NCI-H1105 treated with DMSO at 0.1 percent for 48 hours (cell line): ENCODE measurements at places on chromosomes 5 and 9.

- no peak for DNase-seq
Measured at GRCh38 chr5:127957183-127957582, 126.4 kb upstream of the SLC12A2 start.

DNA sequence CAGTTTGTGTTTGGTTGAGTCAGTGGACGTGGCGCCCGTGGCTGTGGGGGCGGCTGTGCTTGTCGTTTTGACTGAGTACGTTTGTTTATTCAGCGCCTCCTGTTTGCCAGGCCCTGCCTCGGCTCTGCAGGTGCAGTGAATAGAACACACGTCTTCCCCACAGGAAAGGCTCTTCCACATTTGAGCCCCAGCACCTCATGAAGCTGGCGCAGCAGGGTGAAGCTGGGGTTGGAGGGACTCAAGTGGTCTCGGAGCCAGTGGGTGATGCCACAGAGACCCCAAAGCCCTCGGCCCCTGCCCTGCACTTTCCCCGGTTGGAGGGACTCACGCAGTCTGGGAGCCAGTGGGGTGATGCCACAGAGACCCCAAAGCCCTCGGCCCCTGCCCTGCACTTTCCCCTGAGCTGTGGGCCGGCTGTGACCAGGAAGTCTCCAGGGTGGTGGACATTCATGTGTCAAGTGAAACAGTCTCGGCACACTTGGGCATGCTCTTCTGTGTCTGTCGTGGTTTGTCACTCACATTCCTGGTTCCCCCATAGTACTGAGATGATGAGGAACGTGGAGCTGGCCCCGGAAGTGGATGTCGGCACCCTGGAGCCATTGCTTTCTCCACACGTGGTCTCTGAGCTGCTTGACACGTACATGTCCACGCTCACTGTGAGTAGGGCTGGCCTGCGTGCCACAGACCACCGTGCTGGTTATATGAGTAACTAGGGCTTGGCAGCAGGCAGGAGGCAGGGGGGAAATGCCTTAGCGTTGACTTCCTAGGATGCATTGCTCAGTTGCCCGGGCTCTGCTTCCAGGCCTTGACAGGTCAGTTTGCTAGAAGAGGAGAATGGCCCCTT, 13.6 kb downstream of the EXOC3 start:
- no peak for DNase-seq

GRCh38 chr9:71162126-71162525, 40.7 kb upstream of the TRPM3 start:
- no peak for DNase-seq

DNA sequence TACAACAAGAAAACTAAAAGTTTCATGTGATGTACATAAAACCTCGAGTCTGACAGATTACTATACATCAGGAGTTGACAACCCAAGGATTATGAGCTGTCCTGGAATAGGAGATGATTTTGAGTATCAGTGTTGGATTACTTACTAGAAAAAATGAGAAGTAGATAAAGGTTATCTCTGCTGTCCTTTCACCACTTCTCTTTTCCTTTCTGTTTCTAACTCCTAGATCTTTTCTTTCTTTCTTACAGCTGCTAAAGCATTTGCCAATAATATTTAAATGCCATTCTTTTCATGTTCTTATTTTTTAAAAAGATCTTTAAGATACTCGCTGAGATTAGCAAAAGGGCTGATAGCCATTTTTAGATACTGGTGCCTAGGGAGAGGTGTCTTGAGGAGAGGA, 14.8 kb downstream of the RBM27 start:
- DNase-seq: no peak

GRCh38 chr9:70408393-70409040, 5.9 kb downstream of the KLF9 start:
- DNase-seq: no peak
